Activated T-helper 2 cell treated with anti-CD3 and anti-CD28 coated beads, Interferon-gamma antibody, Interleukin-2, Interleukin-4, amounts not matched to agents 10 μg/mL and 5 μg/mL and 100 μg/mL, durations not matched to agents 14 hours and 24 hours and 36 hours (primary cell): ENCODE measurements at places on chromosomes 3 and 15. TPM values are rescaled to one million over a fixed set of nuclear protein-coding genes. Genes with fewer than 3 reads are reported as not detected.

WDR72 gene
- total RNA-seq, result not detected in 2 replicates

LARP6 gene
- total RNA-seq, result not detected in 2 replicates

LIPH gene
- total RNA-seq, result not detected in 2 replicates

- DNase-seq, result no peak
Observed at GRCh38 chr3:29514912-29515311, 234.0 kb downstream of the RBMS3 start.

GRCh38 chr15:94015324-94015723 is 216.0 kb upstream of the MCTP2 start:
- DNase-seq, result no peak

DNA sequence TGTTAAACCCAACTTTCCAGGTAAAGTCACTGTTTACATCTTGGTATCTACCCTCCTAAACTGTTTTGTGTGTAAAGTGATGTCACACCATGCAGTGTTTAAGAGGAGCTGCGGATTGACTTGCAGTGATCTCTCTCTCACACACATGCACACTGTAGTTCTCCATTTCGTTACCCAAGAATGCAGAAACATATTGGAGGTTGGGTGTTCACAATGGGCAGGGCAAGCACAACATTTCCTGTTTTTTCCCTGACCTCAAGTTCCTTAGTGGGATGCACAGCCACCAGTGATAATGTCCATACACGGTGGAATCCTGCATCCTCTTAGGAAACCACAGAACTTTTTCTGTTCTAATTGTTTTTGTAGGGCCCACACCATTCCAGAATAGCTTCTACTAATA is 85.3 kb upstream of the CFAP20DC start:
- DNase-seq, result no peak

DNA sequence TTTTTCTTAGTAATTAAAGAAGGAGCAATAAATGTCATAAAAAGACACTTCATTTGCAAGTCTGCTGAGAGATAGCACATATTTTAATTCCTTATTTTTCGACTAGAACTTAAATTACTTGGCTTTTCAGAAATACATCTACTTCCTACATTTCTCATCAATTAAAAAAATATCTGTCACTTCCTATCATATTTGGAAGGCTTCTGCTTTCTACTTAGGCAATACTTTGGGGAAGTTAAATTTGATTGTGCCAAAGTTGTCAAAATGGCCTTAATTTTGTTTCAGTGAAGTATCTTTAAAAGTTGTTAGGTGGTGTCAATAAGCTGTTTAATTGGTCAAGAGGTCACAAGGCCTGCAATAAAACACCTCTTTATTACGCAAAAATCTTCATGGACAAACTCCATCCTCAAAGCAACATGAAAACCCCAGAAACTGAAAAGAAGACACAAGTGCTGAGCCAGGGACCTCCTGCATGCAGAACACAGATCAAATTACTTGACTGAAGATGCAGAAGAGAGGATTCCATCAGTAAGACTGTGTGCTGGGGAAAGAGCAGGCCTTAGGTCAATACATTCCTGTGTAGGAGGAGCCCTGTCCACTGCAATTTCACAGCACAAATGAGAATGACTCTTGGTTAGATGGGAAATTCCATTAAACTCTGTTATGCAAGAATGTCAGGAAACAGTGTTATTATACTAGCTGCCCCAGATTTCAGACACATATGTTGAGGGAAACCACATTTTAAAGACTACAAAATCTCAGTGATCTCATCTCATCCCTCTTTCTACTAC is 48.0 kb upstream of the FSTL1 start:
- DNase-seq, result no peak

DNA sequence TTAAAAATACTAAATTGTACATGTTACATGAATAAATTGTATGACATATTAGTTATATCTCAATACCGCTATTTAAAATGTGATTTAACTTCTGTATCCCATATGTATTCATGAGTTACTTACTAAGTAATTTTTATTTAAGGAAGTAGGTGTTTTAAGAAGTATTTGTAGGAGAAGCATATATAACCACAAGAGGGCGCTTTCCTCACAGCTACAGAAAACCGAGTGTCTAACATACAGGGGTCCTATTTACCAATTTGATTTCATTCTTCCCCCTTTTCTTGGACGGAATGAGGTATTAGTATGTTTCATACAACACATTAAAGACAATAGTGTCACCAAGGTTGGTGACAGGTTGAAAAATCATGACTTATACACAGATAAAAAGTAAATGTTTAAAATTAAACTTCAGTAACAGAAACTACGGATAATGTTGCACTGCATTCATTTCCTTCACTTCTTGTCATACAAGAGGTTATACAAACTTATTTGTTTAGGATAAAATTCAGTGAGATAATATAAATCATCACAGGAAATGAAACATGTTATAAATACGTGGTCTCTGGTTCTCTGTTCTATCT is 253.6 kb downstream of the MAGI1 start:
- DNase-seq, result no peak

- no peak for DNase-seq
Observed at GRCh38 chr15:93300796-93301195, 211.8 kb upstream of the RGMA start.

DNA sequence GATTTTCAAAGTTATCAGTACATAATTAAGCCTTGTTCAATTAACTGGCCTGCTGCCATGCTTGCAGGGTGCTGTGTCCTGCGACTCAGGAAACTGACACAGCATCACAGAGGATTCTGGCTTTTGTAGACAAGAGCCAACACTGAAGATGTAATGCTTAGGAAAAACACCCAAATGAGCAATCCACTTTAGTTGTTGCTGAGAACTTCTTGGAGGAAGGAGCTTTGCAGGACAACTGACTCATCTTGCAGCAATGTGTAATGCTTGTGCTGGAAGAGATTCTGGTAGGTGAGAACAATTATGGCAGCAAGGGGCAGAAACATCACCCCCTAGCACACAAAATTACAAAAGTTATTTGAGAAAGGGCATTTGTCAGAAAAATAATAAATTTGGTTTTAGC is 67.6 kb downstream of the NLGN1 start:
- DNase-seq, result no peak
